ENCODE measurements at places on chromosomes 7 and 10. TPM values are rescaled to one million over a fixed set of nuclear protein-coding genes. Genes with fewer than 3 reads are reported as not detected.

Gene WEE2
- not detected for total RNA-seq

- DNase-seq, result peak; percentile 37
These were observed 316.8 kb upstream of the NFE2L3 start for GRCh38 chr7:25835197-25835596.

DNA sequence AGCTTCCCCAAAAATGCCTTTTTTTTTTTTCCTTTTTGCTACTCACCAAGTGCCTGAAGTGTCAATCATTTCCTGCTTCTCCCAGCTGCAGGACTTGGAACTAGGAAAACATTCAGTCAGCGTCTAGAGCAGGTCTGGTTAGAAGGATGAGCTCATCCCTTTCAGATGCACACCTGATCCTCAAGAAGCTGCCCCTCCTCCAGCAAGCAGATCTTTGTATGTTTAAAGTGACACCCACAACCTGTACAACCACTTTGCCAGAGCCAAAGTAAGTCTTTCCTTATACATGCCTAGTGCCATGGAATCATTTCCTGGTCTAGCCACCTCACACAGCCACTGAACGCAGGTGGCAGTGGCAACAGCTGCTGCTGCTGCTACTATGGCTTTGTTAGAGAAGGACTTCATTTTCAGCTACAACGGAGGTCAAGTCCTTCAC, 10.4 kb upstream of the USP54 start:
- DNase-seq, result peak; percentile 95

Gene CCL24
- total RNA-seq, result not detected

Gene STRIP2
- total RNA-seq, result 16.9 TPM

DNA sequence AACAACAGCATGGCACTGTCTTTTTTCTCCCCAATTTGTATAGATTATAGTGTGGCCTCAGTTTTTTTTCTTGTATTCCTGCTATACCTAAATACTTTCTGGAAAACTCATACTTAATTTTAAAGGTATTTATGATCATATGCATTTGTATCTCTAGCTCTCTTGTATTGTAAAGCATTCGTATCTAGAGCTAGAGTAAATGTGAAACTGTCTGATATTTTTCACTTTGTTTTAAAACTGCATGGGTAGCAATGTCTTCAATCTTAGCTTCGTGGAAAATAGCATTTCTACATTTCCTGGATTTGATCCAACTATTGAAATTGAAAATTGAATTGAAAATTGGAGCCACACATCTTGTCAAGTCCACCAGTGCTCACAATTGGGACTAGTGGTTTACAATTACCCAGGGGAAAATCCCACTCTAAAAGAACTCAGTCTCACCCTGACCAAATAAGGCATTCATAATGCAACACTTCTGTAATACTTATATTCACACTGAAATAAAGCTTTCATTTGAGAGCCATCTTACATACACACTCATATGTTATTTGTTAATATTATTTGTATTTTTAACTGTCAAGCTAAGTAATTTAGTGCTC, 51.3 kb upstream of the KLF6 start:
- DNase-seq, result no peak

DNA sequence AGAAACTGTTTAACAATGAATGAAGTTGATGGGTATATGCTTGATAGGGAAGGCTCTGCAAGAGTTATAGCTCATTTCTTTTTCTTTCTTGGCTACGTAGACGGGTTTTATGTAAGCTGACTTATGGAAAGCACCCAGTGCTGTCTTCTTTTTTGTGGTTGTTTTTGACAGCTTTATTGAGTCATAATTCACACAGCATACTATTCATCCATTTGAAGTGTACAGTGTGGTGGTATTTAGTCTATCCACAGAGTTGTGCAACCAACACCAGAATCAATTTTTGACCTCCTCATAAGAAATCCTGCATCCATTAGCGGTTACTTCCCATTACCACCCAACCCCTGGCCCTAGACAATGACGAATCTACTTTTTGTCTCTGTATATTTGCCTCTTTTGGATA, 240.6 kb upstream of the KIAA1217 start:
- peak; percentile 50 for DNase-seq

DNA sequence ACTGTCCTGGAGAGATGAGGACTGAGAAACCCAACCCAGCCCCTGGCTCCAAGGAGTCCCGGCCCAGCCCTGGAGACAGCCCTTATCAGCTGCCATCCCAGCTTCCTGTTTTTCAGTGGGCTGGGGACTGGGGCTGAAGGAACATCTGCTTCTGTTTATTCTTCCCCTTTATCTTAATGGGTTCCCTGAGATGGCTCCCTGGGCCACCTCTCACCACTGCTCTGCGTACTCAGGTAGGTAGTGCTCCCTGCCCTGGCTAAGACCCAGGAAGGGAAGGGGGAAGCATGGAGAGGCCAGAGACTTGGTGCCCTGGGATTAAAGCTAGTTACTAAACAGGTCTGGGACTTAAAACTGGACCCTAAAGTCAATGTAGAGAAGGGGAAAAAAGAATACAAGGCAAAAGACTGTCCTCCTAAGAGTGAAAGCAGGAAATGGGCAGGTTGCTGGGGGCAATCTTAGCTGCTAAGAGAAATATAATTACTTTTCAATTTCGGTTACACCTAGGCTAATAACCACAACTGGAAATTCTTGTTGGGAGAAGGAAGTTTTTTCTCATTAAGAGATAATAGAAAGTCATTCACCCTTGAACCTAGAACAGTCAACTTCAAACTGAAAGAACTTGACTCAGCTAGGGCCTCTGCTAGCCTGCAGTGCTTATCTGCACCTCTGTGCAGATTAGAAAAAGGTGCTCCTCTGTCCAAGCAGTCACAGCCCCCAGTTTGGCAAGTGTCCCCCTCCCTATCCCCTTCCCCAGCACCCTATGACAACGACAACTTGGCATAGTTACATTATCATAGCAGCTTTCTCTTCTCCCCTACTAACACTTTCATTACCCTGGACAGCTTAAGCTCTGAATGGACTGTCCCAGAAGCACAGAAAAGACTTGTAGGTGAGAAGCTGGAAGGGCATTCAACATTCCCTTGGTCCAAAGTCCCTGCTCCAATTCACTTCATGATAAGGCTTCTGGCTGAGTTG, 65.6 kb upstream of the KDM7A start:
- no peak for DNase-seq

- no peak for DNase-seq
These were observed 180.3 kb upstream of the HDAC9 start for GRCh38 chr7:18315241-18315640.

DNA sequence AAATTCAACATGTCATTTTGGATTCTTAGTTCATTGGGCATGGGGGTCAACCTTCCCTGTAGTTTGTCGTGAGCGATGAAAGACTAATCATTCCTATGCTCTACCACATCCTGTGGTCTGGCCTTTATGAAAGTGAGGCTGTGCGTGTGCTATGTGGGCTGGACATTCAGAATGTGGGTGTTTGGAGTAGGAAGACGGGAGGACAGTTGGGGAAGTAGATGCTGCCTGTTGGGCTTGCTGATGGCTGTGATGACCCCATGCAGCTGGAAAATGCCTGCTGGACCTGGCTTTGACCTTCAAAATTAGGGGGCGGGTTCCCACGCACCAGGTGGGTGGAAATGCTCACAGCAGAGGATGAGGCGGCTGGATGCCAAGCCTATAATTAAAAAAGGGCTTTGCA, 90.9 kb upstream of the MKI67 start:
- DNase-seq, result no peak

- no peak for DNase-seq
These were observed 203.7 kb downstream of the ARHGAP21 start for GRCh38 chr10:24519950-24520349.

Gene SNCG
- total RNA-seq, result 1.7 TPM

Gene SSC4D
- 1.5 TPM for total RNA-seq

DNA sequence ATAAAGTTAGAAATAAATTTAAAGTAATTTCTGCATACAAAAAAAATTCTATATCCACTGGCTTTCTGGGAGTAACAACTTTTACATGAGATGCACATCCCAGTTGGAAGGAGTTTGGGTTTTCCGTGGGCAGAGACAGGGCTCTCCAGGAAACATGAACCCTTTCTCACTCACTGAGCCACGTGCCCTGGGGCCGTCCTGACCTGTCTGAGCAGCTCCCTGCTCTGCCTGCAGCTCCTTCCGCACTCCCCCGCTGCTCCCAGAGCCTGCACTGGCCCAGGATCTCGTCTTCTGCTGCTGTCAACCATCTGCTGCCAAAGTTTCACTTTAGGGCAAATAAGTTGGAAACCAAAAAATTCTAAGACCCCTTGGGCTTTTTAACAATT, 169.1 kb downstream of the DIP2C start:
- DNase-seq, result peak; percentile 74

GRCh38 chr7:157372300-157373232, 35.8 kb downstream of the DNAJB6 start:
- DNase-seq, result no peak

DNA sequence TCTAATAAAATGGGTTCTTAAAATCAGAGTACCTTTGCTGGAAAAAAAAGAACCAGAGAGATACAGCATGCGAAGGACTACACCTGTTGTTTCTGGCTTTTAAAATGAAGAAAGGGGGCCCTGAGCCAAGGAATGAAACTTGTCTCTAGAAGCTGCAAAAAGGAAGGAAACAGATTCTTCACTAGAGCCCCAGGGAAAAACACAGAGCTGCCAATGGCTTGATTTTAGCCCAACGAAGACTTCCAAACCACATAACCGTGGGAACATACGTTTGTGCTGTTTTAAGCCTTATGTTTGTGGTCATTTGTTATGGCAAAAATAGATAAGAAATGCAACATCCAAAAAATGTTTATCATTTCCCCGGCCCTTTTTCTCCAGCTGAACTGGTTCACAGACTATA, 780.0 kb downstream of the SORCS1 start:
- no peak for DNase-seq

Gene MOGAT3
- not detected for total RNA-seq

- peak; percentile 46 for DNase-seq
These were observed 299.9 kb upstream of the PITRM1 start for GRCh38 chr10:3472287-3473051.

Gene PLEKHS1
- total RNA-seq, result not detected

DNA sequence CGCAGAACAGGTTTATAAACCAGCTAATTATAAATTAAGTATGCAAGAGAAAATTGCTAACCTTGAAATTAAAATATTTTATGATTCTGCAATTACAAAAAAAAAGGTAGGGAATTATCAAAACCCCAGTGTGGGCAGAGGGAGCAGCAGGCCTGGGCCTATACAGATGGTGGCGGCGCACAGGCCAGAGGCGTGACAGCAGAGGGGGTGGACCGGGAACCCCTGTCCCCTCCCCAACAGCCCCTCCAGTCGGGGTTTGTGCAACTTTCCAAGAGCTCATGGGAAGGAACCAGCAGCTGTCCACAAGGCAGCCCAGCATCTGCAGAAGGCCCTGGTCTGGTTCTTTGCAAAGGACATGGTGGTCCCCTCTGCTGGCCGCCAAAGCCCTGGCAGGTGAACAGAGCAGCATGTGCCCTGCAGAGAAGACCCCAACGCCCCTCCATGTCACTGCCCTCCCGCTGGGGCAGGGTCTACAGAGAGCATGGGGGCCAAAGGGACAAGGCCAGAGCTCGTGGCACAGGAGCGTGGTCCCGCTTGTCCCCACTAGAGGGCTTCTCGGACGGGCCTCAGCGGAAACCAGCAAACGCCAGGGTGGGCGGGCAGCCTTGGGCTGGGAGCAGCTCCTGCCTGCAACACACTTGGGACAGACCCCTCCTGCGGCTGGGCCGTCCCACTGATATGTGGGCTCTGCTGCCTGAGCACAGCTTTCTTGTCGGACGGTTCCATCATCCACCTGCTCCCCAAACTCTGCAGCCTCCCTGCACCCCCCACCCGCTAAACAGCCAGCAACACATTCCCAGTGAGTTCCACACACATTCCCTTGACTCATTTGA, 75.1 kb downstream of the EBF3 start:
- DNase-seq, result no peak

GRCh38 chr7:64602086-64602485, 39.2 kb upstream of the ZNF680 start:
- DNase-seq, result no peak

Gene DLX6
- total RNA-seq, result not detected

DNA sequence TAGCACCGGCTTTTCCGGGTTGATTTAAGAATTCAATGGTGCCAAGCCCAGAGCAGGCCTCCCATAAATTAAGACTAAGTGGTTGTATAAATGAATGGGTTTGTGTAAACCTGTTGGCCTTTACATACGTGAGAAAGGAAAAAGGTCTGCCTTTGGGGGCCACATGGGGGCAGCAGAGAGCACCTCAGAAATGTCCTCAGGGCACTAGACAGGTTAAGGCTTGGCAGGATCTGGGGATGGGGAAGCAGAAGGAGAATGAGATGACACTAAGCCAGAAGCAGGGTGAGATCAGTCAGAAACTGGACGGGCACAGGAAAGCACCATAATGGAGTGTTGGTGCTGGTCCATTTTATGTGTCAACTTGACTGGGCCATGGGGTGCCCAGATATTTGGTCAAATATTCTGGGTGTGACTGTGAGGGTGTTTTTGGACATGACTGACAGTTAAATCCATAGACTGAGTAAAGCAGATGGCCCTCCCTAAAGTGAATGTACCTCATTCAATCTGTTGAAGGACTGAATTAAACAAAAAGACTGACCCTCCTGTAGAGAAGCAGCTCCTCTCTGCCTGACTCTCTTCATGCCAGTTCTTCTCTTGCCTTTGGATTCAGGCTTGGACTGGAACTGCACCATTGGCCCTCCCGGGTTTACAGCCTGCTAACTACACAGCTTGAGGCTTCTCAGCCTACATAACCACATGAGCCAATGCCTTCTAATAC, 58.9 kb downstream of the FRMPD2 start:
- peak; percentile 71 for DNase-seq

DNA sequence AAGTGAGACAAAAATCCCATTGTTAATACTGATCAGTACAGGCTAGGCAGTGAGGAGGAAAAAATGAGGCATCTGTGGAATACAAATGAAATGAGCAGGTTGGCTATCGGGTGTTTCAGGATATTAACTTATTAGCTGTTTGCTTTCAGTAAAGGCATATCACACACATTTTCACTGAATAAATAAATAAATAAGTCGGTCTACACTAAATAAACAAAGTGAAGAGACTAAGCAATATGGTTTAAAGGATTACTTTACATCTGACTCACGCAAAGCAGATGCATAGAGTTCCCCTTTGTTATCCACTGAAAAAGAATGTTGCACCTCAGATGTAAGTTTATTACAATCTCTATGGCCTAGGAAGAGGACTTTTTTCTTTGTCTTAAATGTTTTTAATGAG, 6.3 kb upstream of the SEMA3A start:
- peak; percentile 61 for DNase-seq

Gene TSPAN15
- 7.3 TPM for total RNA-seq

GRCh38 chr7:132575419-132575981, 770 bp downstream of the PLXNA4 start:
- peak; percentile 22 for DNase-seq

- DNase-seq, result peak; percentile 35
These were observed 975.2 kb downstream of the SORCS1 start for GRCh38 chr10:106189292-106189691.

Data from foreskin keratinocyte (primary cell).